ENCODE measurements at places on chromosomes 13 and 19. TPM values are rescaled to one million over a fixed set of nuclear protein-coding genes. Genes with fewer than 3 reads are reported as not detected.

DNA sequence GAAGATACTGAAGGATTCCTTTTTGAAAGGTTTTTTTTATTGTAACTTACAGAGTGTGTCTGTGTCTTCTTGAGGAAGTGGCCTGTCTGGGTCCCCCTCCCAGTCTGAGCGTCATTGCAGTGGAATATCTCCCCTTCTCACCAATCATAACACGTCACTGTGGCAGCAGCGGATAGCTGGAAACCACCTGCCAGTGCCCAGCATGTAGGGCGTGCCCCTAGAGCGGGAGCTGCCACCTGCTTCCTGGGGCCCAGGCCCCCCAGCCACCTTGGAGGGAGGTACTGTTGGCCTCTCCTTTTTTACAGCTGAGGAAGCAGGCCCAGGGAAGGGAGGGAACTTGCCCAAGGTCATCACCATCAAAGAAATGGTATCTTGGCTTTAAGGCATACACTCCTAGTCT is 4.6 kb upstream of the DNM2 start:
- no peak for DNase-seq

GRCh38 chr13:112669881-112670499 is 19.8 kb upstream of the ATP11A start:
- no peak for DNase-seq

DNA sequence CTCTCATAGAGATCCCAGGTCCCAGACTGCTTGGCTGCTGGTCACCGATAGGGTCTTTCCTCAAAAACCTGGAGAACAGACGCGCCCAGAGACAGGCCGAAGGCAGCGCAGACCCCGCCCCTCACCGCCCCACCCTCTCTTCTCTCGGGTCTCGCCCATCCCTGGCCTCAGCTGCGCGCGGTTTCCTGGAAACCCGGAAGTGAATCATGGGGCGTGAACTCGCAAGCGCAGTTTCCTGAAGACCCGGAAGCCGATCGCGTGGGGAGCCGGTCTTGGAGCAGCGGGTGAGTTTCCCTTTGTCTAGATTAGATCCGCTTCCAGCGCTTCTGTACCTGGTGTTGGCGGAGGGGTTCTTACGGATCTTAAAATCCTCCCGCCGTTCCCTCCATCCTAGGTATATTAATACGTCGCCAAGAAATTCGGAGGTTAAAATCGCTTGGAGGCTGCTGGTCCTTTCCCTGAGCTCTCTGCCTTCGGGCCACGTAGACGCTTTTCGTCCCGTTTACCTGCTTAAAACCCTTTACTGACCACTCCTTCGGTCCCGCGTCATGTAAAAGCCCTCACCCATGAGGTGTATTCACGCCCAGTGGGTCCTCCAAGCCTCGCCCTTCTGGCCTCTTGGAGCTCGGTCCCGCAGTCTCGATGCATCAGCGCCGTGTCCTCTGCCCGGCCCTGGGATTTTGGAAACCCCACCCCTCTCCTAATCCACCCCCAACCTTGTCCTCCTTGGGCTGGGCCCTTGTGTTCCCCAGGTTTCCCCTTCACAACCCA is at the start of gene ZNF578:
TSS of gene ZNF578 (plus strand) at position 230 of the 771 bp plus-strand sequence. CDS start 48,293 bp downstream, outside the sequence.
- DNase-seq: peak; percentile 88

Gene FUT3
- total RNA-seq: not detected

GRCh38 chr13:34868733-34869132 is 73.3 kb upstream of the NBEA start:
- DNase-seq: no peak

DNA sequence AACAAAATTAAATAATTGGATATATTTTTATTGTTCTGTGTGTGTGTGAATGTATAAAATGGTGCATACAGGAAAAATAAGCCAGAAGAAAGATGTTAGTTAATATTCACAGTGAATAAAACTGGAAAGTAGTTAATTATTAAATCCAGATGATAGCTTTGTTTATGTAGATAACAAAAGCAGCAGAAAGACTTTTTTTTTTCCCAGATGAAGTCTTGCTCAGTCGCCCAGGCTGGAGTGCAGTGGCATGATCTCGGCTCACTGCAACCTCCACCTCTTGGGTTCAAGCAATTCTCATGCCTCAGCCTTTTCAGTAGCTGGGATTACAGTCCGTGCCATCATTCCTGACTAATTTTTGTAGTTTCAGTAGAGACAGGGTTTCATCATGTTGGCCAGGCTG is 140.1 kb downstream of the ZNF486 start:
- no peak for DNase-seq

- DNase-seq: no peak
These were observed 12.8 kb upstream of the CEACAM3 start for GRCh38 chr19:41783612-41784011.
